Effector CD4-positive, alpha-beta T cell (primary cell): ENCODE measurements at places on chromosomes 2 and 18.

DNA sequence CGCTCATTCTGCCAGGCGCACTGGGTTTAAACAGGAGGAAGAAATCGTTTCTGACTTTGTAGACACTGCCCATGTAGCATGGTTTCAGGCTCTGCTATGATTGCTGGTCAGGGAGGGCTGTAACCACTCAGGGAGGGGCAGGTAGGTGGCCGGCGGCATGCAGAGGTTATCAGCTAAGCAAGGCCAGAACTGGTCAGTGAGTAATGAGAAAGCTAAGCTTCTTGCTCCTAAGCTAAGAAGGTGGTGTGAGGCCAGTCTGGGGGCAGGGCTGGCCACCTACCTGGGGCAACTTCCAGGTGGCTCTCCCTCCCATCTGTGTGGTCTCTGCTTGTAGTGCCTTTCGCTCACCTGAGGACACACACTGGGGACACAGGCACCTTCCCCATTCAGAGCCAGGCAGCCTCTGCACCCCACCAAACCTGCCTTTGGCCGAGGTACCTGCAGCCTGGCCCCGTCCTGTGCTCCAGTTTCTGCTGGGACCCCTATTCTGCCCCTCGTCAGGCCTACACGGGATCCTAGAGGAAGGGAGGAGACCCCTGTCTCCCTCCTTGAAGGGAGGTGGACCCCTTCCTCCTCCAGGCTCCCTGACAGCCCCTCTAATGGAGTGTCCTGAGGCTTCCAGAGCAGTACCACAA, 195.9 kb downstream of the SEPTIN10 start:
- DNase-seq, result no peak

DNA sequence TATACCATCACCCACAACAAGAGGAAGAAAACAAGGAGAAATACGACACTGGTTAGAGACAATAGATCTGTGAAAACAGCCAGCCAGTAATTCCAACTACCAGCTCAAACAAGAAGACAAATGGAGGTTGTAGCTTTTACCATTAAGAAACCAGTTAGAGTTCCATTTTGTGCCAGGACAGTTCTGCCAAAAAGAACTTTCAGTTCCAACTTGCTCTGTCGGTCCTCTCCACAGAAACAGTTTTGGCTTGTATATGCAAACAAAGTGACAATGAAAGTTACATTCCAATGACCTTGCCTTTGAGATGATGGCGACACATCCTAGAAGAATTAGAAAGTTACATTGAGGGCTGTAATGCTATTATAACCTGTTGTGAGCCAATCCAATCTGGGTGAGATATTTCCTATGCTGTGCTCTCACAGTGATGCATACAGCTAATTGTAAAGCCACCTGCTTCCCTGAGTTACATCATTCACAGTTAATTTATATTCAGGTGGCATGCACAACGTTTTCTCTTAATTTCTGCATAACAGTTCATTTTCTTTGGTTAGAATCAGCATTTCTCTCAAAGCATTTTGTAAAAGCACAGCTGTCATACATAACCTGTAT, 1378.4 kb upstream of the PIK3C3 start:
- no peak for DNase-seq

- no peak for DNase-seq
Measured at GRCh38 chr2:208545403-208546042, 138.9 kb downstream of the PTH2R start.

DNA sequence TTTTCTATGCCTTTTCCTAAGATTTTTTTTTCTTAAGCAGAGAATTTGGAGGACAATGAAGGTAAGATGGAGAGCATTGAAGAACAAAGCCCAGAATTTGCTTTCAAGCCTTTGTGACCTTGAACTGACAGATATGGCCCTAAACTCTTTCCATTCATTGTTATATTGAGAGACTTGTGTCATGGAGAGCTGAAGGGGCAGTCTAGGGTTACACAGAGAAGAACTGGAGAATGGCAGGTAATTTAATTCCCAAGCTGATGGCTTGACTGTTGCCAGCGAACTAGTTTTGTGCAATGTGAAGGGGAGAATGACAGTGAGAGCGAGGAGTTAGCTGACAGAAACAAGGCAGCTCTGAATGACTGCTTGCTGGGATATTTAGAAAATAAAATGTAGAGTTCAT, 1344.2 kb downstream of the LRP1B start:
- DNase-seq, result no peak

GRCh38 chr18:75185460-75185859, 23.5 kb downstream of the PTGR3 start:
- no peak for DNase-seq

- DNase-seq, result no peak
Measured at GRCh38 chr2:226845386-226846116, 9.7 kb downstream of the RHBDD1 start.

GRCh38 chr18:10424585-10425307, 29.7 kb upstream of the APCDD1 start:
- no peak for DNase-seq

DNA sequence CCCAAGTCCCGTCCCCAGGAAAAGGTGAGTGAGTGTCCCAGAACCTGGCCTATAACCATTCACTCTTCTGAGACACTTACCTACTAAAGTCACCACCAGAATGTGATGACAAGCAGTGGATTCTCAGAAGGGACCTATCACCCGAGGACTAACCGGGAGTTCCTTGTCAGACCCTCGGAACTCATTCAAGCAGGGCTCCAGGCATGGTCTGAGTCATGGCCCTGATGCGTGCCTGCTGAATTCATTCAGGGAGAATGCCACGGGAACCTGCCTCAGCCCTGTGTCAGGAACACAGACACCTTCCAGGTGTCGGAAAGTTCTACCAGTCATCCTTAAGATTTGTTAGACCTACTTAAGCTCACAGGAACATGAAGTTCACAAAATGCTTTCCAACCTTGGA, 29.8 kb downstream of the ALPK2 start:
- DNase-seq, result no peak

GRCh38 chr2:108933691-108934117, 55.3 kb downstream of the EDAR start:
- no peak for DNase-seq

GRCh38 chr18:71370095-71370494, 1081.2 kb downstream of the SOCS6 start:
- DNase-seq, result no peak

DNA sequence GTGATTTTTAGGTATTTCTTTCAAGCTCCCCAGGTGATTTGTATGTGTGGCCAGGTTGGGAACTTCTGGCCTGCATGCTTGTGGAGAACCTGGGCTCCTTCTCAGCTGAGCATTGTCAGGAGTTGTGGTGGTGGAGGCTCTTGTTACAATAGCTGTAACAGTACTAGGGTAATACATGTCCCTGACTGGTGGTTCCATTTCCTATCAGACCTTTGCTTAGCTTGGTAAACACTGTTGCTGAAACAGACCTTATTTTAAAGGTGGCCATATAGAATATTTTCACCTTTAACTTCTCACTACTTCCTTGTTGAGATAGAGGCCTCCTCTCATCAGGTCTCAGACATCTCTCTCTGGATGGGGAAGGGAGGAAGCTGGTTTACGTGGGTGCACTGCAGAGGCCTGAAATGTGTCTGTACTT, 79.2 kb downstream of the SETBP1 start:
- no peak for DNase-seq

DNA sequence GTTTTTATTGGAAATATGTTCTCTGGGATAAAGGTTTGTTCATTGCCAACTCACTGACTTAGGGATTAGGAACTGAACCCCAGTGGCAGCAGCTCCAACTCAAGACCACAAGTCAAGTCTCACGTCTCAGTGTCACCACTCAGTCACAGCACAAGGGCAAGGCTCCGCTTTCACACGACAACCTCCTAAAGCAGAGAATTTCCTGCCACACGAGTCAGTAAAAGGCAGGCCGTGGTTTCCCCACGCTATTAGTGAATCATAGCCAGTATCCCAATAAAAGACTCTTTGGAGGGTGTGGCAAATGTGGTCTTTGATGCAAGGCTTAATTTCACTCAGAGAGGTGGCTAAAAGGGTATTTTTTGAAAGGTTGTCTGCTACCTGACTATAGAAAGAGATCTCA, 57.6 kb downstream of the PIEZO2 start:
- no peak for DNase-seq

- no peak for DNase-seq
Measured at GRCh38 chr2:219722276-219722879, 94.9 kb downstream of the SLC4A3 start.

- DNase-seq, result no peak
Measured at GRCh38 chr18:2912357-2913299, 65.8 kb downstream of the EMILIN2 start.

DNA sequence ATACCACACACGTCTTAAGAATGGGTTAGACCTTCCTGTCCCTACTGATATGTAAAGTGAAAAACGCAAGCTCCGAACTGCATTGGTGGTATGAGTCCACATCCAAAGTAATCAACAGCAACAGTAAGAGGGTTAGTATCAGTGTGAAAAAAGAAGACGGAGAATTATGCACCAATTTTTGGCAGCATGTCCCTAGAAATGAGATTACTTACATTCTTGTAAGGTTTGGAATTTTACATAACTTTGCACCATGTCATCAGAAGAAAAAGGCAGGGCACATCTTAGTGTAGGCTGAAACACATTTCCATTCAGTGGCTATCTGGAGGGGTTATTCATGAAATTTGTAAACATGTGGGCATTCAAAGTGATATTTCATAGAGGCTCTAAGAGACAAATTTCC, 88.2 kb downstream of the LONRF2 start:
- no peak for DNase-seq

DNA sequence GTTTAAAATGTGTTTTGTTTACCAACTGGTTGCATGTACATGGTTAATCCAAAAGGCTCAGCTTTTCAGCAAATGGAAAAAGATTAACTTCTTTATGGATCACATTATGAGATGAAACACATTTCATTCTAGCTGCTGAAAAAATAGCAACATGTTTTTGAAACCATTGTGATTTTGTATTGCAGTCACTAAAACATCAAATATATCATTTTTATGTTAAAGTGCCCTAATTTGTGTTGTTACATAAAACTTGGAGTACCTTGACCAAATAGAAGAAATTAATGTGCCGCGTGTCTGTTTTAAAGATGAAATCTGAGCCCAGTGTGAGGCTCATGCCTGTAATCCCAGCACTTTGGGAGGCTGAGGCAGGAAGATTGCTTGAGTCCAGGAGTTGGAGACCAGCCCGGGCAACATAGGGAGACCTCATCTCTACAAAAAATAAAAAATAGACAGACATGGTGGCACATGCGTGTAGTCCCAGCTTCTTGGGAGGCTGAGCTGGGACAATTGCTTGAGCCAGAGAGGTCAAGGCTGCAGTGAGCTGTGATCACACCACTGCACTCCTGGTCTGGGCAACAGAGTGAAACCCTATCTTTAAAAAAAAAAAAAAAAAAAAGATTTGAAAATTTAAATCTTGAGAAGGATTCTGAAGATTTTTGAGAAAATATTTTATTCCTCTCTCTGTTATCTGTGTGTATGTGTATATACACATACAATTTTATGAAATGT, 96.6 kb downstream of the FMNL2 start:
- no peak for DNase-seq

GRCh38 chr18:8322486-8322885, 286.8 kb upstream of the RAB12 start:
- no peak for DNase-seq

DNA sequence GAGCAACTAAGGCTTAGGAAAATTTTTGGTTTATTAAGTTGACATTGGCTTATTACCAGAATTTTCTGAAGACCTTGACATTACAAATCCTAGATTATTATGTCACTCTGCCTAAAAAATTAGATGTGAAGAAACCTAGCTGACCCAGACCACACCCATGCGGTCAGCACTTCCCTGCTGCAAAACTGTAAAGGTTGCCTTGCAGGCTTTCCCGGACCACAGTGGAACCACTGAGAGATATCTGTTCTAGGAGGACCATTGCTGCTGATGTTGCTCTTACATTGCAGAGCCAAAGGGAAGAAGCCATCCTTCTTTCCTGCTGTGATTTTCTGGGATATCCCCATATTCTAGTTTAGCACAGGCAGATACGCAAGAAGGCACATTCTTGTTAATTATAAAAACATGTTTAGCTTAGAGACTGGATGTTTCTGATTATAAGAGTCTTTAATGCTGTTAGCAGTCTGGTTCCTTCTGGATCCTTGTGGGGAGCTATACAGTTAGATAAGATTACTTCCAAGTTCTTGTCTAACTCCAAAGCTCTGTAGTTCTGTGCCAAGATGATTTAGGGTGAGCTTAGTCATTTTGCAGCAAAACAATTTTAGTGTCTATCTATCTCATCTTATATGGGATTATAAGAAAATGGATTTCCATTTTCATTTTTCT, 70.2 kb downstream of the AOX1 start:
- DNase-seq, result no peak

- no peak for DNase-seq
Measured at GRCh38 chr2:26644188-26644835, 3.1 kb upstream of the CIB4 start.

DNA sequence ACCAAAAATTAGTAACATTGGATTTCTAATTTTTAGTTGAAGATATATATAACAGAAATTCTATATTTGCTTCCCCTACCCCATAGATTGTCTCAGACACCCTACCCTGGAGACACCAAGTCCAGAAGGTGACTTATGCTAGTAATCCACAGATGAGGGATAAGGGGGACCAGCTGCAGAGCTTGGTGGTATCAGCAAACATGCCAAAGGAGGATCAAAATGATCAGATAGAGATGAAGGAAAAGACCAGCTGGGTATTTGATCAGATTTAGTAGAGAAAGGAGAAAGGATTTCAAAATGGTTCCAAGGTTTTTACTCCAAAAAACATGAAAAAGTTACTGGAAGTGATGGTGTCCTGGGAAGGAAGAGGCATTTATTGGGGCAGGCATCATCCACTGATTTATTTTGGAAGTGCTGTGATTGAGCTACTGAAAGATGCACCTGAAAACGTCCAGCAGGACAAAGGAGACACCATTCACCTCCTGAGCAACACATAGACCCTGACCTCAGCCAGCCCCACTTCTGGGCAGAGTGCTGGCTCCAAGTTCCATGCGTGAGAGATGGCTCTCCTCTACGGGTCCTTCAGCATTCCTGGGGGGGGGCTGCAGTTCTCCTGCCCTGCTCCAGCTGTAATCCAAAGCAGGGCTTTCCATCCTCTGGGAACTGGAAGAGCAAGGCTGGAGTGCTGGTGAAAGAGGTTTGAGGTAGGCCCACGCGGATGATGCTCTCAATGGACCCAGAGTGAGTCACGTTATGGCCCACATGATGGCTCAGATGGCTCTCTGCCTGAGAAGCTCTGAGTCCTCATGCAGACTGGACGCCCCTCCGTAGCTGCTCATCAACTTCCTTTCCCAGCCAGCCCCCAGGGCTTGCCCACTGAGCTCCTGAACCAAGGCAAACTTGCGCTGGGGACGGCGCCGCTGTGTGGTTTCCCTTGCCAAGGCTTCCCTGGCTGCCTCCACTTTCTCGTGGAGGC, 3.7 kb upstream of the LRRFIP1 start:
- no peak for DNase-seq

- no peak for DNase-seq
Measured at GRCh38 chr2:238505892-238506280, 79.2 kb downstream of the ASB1 start.

DNA sequence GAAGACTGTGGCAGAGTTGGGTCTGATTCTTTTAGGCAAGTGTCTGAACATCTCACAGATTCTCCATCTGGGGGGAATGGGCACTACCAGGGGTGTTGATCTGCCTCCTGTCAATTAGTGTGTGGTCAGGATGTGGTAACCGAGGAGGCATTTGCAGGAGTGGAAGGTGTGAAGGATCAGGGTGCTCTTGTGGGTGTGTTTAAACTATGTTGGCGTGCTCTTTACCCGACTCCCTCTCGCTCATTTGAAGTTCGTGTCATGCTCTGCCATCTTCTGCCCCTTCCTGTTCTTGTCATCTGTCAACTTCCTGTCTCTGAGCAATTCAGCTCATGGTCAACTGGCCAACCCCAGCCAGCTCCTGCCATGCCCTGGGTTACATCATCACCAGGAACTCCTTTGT, 107.9 kb downstream of the RTN4 start:
- no peak for DNase-seq

- no peak for DNase-seq
Measured at GRCh38 chr18:9726936-9727335, 18.8 kb downstream of the RAB31 start.
